Neural crest cell (in vitro differentiated cells): ENCODE measurements at places on chromosomes 6 and 20. TPM values are rescaled to one million over a fixed set of nuclear protein-coding genes. Genes with fewer than 3 reads are reported as not detected.

- no peak for DNase-seq
Measured at GRCh38 chr6:1893470-1894130, 283.9 kb downstream of the FOXC1 start.

DNA sequence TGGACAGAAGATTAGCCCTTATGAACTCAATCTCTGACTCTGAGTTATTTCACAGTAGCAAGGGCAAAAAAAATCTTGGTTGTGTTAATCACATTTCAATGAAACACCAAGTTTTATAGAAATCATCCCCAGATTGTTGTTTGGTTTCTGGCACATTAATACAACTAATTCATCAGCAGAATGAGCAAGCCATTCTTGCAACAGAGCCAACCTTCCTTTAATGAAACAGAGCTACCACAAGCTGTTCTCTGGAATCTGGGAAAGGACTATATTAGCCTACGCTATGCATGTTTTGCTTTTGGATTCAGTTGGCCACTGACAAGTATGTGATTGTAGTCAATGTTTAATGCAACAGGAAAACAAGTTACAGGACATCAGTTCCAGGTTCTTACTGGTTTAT is 13.8 kb upstream of the POPDC3 start:
- no peak for DNase-seq

- DNase-seq = no peak
Measured at GRCh38 chr6:37615564-37616340, 81.9 kb downstream of the MDGA1 start.

The RBPJL gene
- total RNA-seq = not detected in 2 replicates

DNA sequence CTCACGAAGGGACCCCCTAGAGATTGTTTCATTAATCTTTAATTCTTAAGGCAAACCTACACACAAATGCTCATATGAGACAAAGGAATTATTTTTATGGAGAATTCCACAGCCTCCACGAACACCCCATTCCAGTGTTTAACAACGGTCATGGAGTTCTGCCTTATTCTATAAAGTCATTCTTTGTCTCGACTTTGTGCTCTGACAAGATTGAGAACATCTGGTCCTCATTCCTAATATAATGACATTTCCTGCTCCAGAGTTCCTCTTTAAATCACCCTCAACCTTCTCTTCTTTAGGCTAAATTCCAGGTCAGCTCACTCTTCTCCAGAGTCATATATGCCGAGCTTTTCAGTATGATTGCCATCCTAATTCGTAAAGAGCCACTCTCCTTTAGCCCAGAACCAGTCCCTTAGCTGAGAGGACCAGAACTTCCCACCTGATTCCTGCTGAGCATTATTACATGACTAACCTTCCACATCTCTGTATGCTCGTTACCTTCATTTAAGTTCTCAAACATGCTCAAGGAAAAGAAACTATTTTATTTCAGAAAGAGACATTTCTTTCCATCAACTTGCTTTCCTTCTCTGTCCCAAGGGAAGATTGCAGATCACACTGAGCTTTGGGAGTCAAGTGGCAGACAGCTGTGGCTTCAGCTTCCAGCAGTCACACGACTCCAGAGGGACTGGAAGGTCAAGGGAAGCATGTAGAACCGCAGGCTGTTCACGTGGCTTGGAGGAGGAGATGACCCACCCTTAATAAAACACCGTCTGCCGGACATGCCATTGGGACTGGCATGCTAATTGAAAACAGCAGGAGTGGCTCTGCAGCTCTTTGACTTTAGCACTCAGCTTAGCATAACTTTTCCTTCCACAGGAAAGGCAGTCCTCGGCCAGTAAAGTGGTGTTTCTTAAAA is 467.1 kb upstream of the HSF2 start:
- no peak for DNase-seq

The XRN2 gene
- 101 and 102 TPM in 2 replicates for total RNA-seq

DNA sequence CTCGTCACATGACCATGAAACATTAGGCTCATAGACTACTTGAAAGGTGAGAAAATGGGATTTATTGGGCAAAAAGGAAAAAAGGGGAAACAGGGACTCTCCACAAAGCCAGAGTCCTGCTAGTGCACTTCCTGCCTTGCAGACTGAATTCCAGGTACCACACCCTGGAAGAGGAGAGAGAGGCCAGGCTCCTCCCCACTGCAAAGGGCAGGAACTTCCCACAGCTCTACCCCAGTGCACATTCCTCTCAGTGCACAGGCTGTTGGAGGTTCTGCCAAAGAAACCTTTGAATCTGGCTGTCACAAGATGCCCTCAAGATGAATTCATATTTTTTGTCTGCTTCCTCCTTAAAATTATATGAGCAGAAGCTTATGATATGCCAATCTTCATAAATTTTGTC is 920.4 kb upstream of the GJE1 start:
- no peak for DNase-seq

The CFAP61 gene
- total RNA-seq = 1.7 and 1.9 TPM in 2 replicates

DNA sequence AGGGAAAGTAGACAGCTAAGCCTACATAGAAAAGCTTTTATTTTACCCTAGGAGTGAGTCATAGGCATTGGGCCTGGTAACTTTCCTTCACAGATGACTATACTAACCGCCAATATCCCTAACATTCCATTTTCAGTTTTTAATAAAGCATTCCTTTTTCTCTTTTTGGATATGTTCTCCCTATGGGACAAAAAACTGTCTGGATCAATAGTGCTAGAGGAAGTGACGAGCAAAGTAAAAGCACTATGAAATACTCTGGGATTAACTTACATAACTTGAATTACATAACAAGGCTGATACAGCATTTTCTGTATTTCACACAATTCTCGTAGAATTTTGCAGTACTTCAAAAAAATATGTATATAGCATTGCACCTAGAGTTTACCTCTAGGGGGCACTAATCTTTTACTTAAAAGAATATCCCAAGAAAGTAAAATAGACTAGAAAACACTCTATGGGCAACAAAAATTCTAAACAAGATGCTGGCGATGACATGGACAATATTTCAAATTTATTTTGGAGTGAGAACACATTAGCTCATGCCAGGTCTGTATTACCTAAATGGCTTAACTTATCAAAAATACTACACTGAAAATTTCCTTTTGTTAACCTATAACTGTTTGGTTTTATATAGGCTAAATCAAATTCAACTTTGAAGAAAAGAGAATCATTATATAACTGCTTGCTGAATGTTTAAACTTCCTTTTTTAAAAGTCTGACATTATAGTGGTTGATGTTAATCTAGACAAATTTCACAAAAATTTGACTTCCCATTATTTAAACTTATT is 66.3 kb upstream of the DST start:
- no peak for DNase-seq

- DNase-seq = no peak
Measured at GRCh38 chr6:10472634-10473033, 48.5 kb upstream of the GCNT2 start.

- DNase-seq = no peak
Measured at GRCh38 chr6:143414769-143415168, 35.7 kb downstream of the ADAT2 start.

GRCh38 chr20:43322851-43323250 is 133.1 kb upstream of the PTPRT start:
- no peak for DNase-seq

GRCh38 chr6:34514593-34515472 is 41.3 kb downstream of the SPDEF start:
- peak; percentile 59 for DNase-seq

The ZKSCAN3 gene
- 11.5 and 12.1 TPM in 2 replicates for total RNA-seq

The RUNX2 gene
- 0.14 and 0.16 TPM in 2 replicates for total RNA-seq
